ENCODE measurements at places on chromosomes 3 and 15.

- DNase-seq = no peak
Observed at GRCh38 chr3:11244121-11244677, 28.0 kb upstream of the ATG7 start.

DNA sequence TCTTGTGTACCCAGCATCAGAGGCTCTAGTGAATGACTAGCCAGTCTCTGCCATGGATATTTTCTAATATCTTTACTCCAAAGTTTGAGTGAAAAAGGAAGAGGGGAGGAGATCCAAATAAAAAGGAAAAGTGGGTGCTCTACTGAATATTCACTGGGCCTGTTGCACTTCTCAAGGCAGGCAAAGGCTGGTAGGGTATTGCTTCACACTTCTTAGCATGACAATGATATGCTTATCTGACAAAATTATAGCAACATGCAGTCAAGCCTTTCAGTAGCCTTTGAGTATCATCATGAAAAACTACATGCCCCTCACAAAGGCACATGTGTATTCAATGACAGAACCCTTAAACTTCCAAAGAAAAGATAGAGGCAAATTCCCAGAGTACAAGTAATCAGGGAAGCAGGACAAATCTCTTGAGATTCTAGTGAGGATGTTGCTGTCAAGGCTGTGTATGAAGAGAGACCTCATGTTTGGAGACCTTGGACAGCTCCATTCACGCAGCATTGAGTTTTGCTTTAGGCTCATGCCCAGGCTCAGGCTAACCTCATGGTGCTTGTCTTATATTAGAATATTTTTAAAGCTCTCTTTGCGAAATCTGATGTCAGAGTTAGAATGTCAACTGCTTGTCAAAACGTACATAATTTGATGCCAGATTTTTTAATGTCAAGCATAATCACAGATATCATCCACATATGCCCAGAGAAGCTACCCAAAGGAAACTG lies 506.9 kb downstream of the OCA2 start:
- DNase-seq = no peak

DNA sequence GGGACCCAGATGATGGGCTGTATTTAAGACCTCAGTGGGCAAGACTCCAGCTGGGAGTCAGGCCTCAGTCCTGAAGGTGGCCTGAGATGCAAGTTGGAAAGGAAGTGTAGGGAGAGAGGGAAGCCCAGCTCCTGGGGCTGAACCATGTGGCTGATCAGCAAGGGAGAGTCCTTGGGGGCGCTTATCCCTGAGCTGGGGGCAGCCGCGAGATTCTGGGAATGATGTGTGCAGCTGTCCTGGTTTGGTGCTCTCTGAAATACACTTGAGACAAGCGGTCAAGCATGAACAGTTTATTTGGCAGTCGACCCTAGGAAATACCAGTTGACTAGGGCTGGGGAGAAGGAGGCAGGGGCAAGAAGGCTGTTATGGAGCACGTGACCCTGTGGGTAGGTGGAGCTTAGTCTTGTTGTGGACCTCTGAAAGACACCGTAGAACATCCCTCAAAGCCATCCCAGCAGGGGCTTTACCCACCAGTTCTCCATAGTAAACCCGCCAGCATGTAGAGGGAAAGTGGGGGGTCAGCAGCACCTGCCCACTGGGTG lies 41.8 kb upstream of the SLC6A11 start:
- DNase-seq = no peak

DNA sequence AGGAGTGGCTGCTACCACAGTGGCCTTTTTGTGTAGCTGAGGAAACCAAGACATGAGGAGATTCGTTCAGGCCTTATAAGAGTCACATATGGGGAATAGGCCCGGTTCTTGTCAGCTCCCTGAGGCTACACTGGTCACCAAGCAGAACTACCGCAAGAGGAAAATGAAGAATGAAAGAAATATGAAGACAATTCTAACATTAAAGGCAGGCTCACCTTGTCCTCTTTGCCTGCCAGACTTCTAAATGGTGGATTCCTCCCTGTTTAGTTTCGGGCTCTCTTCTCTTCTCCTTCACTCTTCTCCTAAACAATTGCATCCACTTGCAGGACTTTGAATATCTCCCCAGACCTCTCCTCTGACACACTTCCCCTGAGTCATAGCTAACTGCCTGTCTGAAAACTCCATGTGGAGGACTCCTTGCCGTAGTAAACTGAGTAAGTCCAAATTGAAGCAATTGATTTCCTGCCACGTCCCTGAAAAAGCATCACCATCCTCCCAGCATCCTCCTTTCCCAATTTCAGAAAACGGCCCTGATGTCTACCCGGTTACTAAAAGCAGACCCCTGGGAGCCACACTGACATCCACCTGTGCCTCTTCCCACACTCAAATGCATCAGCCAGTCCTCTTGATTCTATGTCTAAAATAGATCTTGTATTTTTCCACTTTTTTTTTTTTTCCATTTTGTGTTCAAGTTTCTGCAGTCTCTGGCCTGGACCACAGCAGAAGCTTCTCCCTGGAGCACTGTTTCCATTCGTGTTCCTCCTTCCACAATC lies 30.3 kb upstream of the VEPH1 start:
- DNase-seq = no peak

GRCh38 chr3:109278141-109278540 lies 38.2 kb downstream of the DPPA2 start:
- no peak for DNase-seq

DNA sequence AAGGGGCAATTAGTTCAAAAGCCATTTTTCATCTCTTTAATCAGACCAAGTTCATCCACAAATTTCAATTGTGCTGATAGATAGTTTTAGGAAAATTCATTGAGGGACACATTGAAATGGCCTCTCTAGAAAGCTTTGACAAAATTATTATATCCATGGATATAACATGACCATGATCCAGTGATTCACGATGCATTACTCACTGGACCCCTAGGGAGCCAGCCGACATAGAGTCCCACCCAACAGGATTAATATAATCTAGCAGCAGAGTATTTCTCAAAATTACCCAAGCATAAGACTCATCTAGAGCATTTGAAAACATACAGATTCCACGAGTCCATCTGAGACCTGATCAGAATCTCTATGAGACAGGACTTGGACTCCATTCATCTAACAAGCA lies 100.3 kb downstream of the FRMD5 start:
- no peak for DNase-seq

DNA sequence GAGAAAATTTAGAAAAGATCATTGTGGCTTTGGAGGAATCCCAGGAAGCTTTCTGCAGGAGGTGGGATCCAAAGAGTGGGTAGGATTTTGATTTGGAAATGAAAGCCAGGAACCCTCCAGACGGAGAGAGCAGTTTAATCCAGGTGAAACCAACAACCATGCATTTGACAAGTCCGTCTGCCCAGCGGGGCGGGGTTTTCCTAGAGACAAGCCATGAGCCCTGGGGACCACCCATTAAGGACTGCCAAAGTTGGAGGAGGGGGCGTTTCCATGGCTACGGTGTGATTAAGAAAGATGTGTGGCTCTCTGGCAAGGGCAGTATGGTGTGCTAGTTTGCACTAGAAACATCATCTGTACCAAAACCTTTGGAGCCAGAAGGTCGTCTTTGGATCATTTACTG lies 53.4 kb downstream of the SRGAP3 start:
- no peak for DNase-seq
